NCI-H2029 (cell line): ENCODE measurements at places on chromosomes 12 and 14.

DNA sequence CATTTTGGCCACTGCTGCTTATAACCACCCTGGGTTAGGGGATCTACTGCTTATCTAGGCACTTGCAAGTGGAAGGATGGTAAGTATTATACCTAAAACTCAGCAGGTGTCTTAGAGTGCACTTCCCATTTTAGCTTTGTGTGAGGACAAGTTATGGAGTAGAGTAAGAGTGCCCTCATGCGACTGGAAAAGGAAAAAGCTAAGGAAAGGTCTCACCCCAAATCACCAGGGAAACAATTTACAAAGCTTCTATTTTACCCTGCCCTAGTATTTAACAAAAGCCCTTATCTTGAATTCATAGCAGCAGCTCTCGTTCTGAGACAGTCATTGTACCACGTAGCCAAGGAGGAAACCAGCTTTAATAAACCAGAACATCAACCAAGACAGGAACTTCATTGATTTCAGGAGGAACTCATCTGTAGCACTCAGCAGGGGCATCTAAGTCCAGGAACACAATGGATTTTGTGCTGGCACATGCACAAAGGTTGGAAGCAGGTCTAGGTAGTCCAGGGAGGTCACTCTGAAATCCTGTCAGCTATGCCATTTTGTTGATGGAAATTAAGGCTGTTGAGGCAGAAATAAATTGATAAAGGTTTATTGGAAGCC is 2.9 kb downstream of the RDH12 start:
- peak; percentile 0 for DNase-seq

GRCh38 chr12:63292471-63293221 is 141.6 kb upstream of the AVPR1A start:
- DNase-seq, result no peak

- no peak for DNase-seq
These were observed 491.0 kb downstream of the ETNK1 start for GRCh38 chr12:23115984-23116383.

GRCh38 chr14:100263141-100263540 is 24.2 kb downstream of the YY1 start:
- DNase-seq, result no peak

- DNase-seq, result no peak
These were observed 199.9 kb upstream of the RTL1 start for GRCh38 chr14:101103321-101103901.

- DNase-seq, result no peak
These were observed 424.1 kb downstream of the APAF1 start for GRCh38 chr12:99068993-99069747.

GRCh38 chr14:99726538-99727095 is 42.5 kb downstream of the CYP46A1 start:
- DNase-seq, result no peak

DNA sequence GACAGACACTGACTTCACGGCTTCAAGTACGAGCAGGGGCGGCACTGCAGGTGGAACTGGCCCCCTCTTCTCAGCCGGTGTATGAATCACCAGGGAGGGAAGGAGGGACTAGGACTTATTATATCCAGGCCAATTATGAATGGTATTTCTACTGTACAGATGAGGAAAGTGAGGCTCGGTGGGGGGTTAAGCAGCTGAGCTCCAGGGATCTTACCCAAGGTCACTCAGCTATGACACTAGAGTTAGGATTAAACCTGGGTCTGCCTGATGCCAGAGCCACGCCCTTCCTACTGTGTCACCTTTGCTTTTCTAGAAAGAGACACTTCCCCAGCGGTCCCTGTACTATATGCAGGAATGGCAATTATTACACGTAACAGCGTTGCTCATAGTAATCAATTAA is 42.2 kb upstream of the NRXN3 start:
- DNase-seq, result no peak

DNA sequence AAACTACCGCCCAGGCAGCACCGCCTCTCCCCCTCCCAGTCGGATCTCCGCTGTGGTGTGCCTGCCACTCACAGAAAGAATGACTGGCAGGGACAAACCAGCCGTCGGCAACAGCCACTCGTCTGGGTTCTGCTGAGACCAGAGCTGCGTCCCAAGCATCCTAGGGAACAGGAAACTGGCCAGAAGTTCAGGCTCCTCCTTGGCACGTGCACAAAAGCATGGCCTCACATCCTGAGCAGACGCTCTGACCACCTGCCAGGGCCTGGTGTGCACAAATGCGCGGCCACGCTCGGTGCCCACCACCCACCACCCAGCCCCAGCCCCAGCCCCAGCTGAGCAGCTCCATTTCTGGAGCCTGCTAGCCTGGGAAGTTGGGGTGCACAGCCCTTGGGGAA is 214.8 kb downstream of the DPF3 start:
- DNase-seq, result no peak

DNA sequence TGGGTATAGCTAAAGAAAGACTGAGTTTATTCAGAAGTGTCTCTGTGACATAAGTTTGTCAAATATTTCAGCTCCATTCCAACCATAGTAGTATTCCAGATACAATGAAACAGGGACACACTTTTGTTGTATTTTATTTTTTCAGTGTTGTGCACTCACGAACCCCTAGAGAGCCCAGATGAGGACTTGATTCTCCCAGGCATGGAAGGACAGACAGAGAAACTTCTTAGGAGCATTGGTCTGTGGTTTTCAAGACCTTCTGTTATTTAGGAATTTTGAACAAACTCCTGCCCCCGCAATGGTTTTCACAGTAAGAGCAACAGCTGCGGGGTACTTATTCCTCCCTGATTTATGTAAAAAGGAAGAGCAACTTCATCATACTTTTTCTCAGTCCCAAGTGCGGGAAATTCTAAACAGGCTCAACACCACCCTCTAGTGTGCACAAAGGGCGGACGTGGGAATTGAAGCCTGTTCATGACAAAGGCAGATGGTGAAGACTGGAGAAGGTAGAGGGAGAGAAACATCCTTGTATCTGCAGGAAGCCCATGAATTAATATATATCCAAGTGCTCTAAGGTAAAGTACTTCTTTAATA is 147.6 kb downstream of the PAH start:
- peak; percentile 34 for DNase-seq

DNA sequence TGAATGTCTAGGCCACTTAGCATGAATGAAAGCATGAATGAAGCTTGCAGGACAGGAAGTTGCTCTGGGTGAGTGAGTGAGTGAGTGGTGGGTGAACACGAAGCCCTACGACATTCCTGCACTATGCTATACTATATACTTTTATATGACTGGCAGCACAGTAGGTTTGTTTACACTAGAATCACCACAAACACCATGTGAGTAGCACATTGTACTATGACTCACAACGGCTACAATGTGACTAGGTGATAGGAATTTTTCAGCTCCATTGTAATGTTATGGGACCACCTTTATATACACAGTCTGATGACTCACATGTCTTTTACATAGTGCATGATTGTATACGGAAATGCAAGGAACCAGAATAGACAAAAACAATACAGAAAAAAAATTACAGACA is 1480.2 kb downstream of the AACS start:
- DNase-seq, result no peak
